Brain pericyte (primary cell): ENCODE measurements at places on chromosomes 7 and 10.

GRCh38 chr10:119333146-119333792 lies 125.9 kb downstream of the GRK5 start:
- DNase-seq = no peak

GRCh38 chr7:1225441-1226185 lies 7.1 kb upstream of the UNCX start:
- no peak for DNase-seq

- DNase-seq = no peak
Observed at GRCh38 chr10:77887631-77888355, 38.8 kb downstream of the DLG5 start.

GRCh38 chr10:67385566-67385965 lies 310.4 kb downstream of the CTNNA3 start:
- DNase-seq = no peak

DNA sequence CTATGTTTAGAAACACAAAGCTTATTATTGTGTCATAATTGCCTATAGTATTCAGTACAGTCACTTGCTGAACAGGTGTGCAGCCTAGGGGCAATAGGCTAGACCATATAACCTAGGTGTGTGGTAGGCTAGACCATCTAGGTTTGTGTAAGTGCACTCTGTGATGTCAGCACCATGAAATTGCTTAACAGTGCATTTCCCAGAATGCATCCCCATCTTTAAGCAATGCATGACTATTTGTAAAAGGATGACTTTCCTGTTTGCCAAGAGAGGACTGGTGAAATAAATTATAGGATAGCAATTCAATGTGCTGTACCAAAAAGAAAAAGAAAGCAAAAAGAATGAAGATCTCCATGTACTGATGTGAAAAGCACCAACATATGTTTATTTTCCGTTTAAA lies 288.7 kb upstream of the AUTS2 start:
- DNase-seq = no peak

GRCh38 chr7:156111-157007 lies 36.0 kb upstream of the FAM20C start:
- DNase-seq = no peak

DNA sequence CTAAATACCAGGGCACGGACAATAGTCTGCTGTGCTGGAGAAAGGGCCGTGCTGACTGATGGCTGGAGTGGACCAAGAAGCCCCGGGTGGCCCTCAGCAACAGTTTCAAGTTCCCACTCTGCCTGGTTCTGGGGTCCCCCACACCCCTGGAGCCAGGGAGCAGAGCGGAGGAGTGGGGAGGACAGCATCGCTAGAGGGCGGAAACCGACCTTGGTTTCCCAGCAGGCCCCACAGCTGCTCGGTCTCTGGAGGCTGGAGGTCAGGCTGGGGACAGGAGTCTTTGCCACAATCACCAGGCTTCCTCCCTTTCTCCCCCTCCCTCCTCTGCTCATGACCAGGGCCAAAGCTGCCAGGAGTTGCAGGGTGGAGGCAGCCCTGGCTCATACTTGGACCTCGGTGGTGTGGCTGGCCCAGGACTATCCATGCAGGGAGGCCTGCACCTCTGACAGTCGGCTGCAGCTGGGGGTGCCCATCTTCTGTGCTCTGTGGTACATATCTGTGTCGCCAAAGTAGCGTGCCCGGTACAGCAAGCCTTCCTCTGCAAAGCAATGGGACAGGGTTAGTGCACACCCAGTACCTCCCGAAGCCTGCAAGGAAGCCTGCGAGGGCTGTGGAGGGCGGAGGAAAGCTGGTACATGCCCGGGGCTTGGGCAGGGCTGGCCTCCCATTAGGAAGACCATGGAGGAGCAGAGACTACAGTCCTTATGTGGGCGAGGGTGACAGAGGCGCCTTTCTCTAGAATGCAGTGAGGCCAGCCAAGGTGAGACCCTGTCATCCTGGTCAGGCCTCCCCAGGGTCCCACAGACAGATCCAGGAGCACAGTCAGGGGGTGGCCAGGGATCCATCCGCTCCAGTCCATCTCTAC lies 19.1 kb downstream of the DNAJB12 start:
- peak; percentile 84 for DNase-seq

DNA sequence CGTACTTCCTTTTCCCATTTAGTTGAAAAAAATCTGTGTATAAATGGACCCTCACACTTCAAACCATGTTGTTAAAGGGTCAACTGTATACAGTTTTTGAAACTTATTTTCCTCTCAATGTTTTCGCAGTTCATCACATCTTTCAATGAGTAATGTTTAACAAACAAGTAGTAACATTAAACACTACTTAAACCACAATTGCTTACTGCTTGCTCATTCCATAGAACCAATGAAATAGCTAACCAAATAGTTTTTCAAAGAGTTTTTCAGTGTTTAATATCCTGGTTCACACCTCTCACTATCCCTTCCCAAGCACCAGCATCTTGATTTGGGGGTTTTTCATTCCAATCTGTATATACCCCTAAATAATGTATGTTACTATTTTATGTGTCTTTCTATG lies 9.1 kb downstream of the SEM1 start:
- no peak for DNase-seq

DNA sequence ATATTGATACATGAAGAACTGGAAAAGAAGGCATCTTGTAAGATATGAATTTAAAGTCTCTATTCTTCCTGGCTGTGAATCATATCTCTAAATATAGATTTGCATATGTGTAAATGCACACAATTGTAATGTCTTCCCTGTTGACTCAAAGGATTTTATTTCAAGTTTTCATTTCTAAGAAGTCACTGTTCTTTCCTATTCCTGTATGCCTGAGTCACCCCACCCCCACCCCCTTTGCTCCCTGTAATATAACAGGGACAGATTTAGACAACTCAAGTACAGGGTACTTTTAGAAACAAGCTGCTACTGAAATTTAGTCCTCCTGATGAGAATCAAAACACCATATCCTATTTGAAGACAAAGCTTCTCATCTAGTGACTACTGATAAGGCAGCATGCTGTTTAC lies 43.0 kb upstream of the HECTD2 start:
- DNase-seq = no peak

DNA sequence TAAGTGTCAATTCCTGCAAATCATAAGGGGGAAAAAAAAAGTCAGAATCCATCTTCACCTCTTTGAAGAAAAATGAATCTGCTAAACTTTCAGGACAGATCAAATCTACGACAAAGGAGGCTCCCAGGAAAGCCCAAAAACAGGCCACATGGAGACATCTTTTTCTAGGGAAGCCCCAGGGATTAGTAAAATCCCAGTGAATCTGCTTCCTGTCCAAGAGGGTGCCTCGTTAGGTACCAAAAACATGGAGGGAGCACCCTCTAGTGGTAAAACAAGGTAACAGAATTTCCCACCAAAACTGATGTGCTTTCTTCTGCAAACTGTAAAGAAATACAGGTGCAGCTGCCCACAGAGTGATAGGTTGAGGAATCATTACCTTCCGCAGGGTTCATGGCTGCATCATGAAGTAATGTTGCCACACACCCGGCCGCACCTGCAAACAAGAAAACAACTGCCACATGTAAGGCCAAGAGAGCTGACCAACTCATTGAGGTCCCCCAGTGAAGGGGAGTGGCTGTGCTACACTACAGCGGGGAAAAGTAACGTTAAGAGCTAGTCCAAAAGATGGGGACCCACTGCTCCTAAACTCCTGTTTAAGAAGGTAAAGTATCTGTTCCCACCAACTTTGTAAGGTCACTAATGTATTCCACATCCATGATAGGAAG lies 7.9 kb downstream of the SLC25A28 start:
- no peak for DNase-seq

GRCh38 chr10:7264313-7264756 lies 146.5 kb downstream of the SFMBT2 start:
- no peak for DNase-seq

DNA sequence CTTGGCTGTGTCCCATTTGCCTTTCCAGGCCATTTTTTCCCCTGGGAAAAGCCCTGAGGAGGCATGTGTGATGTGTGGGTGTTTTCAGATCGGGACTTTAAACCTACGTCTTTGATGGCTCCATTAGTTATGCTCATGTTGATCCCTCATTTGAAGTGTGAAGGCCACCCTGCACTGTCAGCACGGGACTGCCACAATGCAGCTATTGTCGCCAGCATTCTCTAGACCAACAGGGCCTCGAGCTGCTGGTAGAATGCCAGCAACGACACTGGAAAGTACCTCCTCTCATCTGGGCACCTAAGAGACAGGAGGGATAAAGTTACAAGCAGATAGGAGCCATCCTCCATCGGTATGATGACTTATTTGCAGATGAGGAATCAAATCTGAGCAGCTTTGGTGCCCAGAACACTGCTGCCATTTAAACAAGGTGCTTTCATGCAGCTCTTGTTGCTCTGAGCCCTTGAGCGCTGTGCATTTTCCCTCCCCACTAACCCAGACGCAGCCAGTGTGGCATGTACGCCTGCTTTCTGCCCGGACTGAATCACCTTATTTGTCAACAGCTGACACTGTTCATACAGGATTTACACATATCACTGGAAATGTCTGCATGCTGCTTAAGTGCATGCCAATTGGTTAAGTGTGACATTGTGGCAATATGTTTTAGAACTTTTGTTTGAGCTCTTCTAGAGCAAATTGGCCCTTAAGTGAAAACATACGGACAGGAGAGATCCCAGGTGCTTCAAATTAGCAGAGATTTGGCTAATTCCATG lies 175.0 kb upstream of the PITRM1 start:
- DNase-seq = no peak

GRCh38 chr7:31857172-31857571 lies 170.2 kb downstream of the PPP1R17 start:
- no peak for DNase-seq

GRCh38 chr7:97043281-97043680 lies 18.6 kb upstream of the DLX5 start:
- no peak for DNase-seq

- DNase-seq = no peak
Observed at GRCh38 chr10:124042656-124043309, 50.6 kb downstream of the CHST15 start.

DNA sequence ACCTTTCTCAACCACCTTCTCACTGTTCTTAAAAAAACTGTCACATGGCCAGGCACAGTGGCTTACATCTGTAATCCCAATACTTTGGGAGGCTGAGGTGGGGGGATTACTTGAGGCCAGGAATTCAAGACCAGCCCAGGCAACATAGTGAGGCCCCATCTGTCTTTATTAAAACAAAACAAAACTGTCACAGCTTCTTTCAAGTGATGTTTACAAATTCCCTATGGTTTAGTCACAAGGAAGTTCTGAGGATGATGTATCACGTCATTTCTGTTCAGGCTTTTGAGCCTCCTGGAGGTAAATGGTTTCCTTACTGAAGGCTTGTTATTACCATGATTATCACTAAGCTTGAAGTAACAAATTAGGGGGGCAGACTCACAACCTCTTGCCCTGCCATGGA lies 186.2 kb downstream of the CFTR start:
- DNase-seq = no peak

GRCh38 chr7:41148521-41148951 lies 554.4 kb downstream of the INHBA start:
- peak; percentile 57 for DNase-seq

DNA sequence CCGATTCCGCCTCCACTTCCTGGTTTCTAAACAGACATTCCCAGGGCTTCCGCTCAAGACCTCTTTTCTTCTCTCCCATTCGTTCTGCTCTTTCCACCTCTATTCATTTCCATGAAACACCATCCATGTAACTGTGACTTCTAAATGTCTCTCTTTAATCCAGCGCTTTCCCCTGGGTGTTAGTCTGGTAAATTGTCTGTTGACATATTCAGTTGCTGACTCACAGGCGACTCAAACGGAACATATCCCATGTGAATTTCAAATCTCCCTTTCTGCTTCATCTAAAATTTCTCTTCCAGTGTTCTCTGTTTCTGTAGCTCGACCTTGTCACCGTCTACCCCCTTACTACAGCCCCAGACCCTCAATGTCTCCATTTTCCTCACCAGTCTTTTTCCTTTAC lies 119.1 kb downstream of the PFKFB3 start:
- no peak for DNase-seq

DNA sequence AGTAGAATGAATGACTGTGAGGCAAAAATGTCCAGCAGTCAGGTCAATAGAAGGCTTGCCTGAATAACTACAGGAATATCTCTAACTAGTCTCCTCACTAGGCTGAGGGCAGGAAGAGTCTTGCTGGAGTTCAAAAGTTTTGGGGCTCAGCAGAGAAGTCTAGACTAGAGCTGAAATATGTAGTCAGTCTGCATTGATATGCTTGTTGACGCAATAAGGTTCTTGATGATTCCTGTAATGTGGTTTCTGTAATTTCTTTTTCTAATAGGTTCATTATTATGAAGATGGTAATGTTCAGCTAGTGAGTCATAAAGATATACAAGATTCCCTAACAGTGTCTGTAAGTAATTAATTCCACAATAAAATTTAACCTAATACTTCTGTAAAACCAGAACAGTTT lies 41.5 kb upstream of the ST7 start:
- no peak for DNase-seq
